ENCODE measurements at places on chromosomes 13 and 19.

DNA sequence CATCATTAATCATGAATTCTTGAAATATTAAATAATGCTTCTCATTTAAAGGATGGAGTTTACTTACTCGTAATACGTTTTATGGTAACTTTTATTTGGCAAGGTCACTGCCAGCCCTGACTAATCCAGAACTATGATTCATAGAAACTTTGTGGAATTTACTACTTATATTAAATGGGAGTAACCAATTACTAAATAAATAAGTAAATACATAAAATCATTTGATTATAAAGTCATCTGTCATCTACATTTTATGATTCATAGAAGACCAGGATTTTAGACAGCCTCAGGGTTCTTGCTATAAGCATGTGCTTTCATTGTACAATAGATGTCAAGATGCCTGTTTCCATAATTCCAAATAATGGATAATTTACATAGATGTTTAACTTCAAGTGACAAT lies 611.1 kb downstream of the TBC1D4 start:
- DNase-seq = no peak

GRCh38 chr13:29402166-29402636 lies 193.3 kb downstream of the SLC7A1 start:
- DNase-seq = peak; percentile 12

DNA sequence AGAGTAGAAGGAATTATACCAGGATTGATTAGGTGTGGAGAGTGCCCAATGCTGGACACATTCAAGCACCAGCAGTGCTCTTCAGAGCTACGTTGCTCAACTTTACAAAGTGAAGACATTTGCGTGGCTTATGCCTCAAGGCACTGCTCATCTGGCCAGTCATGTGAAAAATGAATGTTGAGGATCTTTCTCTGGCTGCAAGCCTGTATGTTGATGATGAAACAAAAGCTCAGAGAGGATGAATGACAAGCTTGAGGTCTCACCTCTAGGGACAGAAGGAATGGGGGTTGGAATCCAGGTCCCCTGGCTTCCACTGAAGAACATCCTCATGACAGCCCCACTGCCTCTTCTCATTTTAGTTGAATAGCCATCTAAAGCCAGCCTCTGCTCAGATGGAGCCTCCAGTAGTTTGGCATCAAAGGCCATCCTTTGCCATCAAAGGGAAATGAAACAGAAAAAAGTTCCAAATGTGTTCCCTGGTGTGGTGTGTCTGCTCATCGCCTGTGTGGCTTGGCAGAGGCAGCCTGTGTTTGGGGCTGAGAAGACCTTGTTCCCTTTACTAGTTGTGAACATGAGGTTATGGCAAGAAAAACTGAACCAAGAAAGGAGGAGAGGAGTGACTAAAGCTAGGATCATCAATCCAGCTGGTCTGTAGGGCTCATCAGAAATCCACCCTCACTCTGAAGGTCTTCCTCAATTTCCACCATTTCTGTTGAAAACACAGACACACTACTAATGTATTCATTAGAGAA lies 114.0 kb upstream of the KL start:
- DNase-seq = no peak

DNA sequence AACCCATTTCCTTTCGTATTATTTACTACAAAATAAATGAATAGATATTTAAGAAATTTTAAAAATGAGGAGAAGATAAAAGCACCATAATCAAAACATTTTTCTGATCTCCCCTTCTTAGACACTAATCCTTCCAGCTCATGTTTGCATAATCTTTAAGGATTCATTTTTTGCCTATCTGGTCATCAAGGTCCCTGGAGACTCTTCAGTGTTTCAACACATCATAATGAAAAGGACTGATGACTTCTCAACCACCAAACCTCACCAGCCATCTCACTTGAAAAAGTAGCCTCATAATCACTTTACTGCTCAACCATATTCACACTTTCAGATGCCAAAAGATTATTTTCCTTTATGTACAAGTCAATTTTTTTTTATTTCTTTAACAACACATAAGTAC lies 80.1 kb downstream of the DCLK1 start:
- no peak for DNase-seq

DNA sequence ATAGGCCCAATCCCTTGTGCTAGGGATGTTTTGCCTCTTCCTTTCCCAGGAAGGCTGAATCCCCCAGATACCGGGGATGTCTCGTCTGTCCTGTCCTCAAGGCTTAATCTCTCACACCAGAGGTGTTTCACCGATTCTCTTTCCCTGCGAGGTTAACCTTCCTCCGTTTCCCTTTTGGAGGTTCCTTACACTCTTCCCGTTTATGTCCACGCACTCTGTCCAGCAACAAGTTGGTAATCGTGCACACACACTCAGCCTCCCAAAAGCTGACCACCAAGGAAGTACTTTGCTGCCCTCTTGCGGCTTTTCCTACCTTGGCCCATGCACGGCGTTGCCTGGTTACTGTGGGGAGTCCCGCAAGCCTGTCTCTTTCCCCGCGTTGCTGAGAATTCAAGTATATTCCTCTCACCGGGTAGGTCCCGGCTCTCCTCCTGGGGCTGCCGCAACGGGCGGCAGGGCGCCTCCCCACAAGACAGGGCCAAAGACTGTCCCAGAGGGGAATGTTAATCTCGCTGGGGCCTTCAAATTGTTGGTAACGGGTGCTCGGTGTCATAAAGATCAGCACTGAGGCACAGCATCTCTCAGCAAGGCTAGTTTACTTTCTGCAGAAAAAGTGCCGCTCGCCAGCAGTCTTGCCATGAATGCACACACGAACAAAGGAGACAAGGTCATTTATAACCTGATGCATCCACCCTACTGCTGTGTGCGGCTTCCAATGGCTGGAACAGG lies 36.7 kb upstream of the CD177 start:
- no peak for DNase-seq

DNA sequence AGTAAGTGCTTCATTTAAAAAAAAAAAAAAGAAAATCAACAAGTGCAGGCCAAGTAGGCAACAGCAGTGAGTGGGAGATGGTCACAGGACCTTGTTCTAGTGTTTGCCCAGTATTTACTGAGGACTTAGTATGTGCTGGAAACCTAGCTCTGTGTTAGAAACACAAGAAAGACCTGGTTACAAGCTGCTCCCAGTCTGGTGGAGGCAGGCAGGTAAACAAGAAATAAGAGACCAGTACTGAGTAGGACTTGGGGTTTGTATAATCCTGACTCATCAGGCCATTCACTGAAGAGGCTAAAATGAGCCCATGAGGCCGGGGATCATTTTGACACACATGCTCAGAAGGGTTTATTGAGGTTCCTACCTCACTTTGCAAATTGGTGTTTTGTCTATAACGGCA lies 21.5 kb upstream of the SERPINE3 start:
- DNase-seq = no peak

DNA sequence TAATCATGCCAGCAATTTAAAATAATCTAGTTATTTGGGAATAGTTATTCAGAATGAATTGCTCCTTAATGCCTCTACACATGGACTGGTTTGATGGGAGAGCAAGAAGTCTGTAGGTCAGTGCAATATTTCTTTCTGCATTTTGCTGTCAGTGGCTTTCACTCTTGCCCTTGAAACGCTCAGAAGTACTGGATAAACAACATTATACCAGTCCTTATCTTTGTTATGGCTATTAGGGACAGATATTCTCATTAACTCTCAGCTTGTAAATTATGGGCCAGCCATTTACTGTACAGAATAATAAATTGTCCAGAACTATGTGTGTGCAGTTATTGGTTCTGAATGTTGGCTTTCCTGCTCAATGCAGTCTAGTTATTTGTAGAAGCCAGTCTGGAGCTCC lies 224.4 kb downstream of the OXGR1 start:
- DNase-seq = no peak

- no peak for DNase-seq
These were observed 329.9 kb downstream of the FOXO1 start for GRCh38 chr13:40336228-40337221.

DNA sequence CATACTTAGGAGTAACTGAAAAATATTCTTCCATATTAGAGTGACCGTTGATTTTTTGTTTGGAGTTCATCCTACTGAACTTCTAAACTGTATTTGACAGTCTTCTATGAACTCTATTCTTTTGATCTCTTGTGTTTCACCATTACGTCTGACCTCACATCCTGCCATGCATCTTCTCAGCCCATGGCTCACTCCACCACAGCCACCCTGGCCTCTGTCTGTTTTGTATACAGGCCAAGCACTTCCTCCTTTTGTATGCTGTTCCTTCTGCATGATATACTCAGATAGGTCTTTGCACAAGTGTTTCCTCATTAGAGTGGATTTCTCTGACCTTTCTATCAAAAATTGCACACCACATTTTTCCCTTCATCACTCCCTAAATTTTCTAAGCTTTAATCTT lies 119.9 kb downstream of the MAB21L1 start:
- no peak for DNase-seq

DNA sequence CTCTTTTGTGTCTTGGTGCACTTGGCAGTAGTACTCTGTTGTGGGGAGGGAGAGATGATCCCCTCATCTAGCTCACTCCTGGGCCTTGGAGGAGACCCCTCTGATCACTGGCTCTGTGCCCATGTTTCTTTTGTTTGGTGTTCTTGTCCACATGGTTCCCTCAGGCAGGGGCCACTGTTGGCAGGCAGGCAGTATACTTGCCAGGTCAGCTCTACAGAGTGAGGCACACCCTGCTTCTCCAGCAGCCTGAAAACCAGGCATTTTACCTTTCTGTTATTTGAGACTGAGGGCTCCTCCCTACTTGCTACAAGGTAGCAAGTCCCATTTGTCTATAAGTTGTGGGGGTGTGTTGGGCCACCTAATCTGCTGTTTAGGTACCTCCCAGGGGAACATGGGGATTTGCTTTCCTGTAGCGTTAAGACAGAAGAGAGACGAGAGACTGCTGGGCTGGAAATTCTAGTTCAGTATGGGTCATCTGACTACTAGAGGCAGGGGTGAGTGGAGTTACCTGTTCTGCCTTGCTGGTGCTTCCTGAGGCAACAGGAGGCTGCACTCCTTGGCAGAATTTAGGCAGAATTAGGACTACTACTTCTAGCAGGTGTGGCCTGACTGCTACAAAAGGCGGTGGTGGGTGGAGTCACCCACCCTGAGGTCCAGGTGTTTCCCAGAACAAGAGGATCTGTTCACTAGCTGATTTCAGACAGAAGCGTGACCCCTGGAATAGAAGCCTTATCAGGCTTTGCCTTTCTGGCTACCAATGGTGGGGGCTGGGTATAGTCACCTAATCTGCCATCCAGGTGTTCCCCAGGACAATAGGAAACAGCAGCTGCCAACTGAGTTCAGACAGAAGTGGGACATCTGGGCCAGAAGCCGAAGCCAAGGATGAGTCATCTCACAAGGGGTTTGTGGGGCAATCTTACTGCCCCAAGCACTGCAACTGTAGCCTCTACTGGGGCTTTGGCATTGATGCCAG lies 843.0 kb upstream of the ATXN8OS start:
- DNase-seq = no peak

- DNase-seq = no peak
These were observed 1193.6 kb downstream of the UQCRFS1 start for GRCh38 chr19:28019371-28019770.

DNA sequence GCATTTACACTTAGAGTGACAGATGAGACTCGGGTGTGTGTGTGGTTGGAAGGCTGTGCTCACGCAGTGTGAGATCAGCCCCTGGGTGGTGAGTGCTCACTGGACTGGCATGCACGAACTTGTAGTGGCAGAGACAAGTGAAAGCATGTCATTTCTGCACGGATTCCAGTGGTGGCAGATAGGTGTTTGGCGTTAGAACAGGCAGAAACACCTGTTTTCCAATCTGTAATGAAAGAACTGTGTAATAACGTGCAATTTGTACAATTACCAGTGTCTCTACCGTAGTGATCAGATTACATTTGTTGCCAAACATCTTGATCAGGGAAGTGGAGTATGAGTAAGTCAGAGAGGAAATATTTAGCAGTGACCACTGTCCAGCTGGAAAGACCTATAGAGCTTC lies 8.2 kb downstream of the LAMP1 start:
- DNase-seq = peak; percentile 50

DNA sequence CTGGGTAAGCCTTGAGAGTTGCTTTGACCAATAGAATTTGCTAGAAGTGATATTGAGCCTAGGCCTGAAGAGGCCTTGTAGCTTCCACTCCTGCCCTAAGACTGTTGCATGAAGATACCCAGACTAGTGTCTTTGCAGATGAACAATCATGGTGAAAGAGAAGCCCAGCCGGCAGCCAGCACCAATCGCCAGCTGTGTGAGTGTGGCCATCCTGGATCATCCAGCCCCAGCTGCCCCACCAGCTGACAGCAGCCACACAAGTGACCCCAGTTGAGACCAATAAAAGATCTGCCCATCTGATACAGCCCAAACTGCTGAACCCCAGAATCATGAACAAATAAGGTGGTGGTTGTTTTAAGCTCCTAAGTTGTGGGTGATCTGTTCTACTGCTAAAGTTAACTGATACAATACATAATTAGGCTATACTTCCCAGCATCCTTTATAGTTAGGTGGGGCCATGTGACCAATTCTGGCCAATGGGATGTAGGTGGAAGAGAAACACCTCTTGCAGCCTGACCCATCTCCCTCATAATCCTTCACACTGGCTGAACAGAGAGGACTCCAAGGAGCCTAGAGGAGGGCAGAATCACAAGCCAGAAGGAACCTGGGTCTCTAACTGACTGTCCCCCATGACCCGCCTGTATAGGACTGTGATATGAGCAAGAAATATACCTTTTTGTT lies 9.4 kb upstream of the ZNF428 start:
- DNase-seq = no peak

DNA sequence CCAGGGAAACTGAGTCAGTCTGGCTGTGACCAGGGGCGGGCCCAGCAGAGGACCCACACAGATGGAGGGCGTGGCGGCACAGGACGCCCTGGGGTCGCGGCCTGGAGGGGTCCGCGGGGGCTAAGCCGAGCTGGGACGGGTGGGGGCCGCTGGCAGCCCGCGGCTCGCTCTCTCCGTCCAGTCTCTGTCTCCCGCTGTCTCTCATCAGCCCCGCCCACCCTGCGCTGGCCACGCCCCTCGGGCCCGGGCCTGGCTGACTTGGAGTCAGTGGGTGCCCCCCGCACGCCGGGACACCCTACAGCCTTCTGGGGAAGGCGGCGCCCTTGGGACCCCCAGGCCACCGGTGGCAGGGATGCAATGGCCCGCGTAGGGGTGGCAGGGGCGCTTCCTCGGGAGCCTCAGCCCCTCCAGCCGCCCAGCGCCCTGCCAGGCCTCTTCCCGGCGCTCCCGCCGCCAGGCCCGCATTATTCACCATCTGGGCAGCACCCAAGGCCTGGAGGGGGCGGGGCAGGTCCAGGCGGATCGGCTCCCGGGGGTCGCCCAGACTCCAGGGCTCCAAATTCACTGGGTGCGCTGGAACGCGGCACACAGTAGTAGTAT lies at the start of gene TBXA2R:
TSS of gene TBXA2R (minus strand) at position 186 of the 600 bp plus-strand sequence. CDS start 6,241 bp downstream, outside the sequence.
- peak; percentile 66 for DNase-seq

DNA sequence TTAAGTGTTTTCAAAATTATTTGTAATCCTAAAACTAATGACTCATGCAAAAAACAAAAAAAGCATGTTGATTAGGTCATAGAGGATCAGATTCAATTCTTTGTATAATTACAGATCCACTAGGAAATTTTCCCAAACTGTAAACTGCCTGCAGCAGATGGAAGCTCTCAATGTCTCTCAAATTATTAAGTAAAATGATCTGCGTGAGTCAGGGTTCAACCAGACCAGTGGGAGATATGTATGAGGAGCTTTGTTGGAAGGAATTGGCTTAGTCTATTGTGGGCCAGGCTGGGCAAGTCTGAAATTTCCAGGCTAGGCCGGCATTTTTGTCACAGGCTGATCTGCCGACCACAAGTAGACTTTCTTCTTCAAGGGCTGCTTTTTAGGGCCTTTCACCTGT lies 14.4 kb upstream of the SACS start:
- DNase-seq = no peak
